CD4-positive, alpha-beta T cell treated with Interleukin-6 at 100 ng/mL for 8 hours (primary cell): ENCODE measurements at places on chromosomes 11 and 22.

- no peak for DNase-seq
Observed at GRCh38 chr11:35954205-35954604, 10.3 kb downstream of the LDLRAD3 start.

DNA sequence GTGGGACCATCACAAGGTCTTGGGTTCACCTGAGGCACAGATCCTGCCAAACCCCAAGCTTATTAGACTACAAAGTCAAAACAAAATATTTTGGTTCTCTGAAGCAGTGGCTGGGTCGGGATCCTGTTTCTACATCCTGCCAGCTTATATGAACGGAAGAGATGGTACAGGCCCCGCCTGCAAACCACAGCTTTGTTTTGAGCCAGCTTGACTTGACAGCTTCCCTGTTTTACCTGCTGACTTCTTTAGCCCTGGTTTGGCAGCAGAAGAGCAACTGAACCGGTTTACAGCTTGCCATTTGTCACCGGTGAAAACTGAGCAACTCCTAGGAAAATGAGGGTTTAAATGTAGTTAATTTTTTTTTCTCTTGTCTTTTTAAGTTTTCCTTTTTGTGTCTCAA is 11.4 kb downstream of the PACS1 start:
- peak; percentile 88 for DNase-seq

DNA sequence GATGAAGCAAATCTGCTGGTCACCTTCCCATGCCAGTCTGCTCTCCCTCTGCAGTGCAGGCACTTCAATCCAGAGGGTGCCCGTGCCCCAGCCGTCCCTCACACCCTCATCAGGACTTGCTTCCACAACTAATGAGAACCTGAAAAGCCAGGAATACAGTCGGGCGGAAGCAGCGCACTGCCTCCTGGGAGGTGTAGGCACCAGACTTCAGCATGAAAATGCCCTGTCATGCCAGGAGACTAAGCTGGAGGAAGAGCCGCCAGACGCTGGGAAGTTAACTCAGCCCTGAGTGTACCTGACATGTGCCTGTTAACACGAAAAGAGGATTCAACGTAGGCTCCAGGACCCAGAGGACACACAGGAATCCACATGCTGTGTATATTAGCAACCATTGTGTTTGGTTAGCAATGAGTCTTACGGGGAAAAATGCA is 40.1 kb upstream of the FLI1 start:
- DNase-seq = no peak

- no peak for DNase-seq
Observed at GRCh38 chr22:47572443-47572842, 810.0 kb downstream of the TBC1D22A start.

DNA sequence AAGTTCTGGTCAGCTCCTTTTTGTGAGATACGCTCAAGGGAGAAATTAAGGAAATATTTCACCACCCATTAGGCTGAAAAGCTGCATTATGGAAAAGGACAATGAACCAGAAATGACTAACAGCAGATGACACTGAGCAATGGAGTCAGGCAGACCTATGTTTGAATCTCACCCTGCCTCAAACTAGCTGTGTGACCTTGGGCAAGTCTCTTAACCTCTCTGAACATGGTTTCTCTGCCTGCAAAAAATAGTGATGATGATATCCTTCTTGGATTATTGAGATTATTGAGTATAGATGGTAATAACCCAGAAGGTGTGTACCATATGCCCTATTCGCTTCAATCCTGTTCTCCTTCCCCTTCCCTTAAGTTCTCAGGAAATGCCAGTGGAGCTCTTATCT is 2.9 kb upstream of the PRDM11 start:
- DNase-seq = no peak

GRCh38 chr11:73257342-73258103 is 14.6 kb upstream of the P2RY6 start:
- DNase-seq = no peak

- no peak for DNase-seq
Observed at GRCh38 chr11:130034236-130034635, 31.6 kb upstream of the PRDM10 start.

DNA sequence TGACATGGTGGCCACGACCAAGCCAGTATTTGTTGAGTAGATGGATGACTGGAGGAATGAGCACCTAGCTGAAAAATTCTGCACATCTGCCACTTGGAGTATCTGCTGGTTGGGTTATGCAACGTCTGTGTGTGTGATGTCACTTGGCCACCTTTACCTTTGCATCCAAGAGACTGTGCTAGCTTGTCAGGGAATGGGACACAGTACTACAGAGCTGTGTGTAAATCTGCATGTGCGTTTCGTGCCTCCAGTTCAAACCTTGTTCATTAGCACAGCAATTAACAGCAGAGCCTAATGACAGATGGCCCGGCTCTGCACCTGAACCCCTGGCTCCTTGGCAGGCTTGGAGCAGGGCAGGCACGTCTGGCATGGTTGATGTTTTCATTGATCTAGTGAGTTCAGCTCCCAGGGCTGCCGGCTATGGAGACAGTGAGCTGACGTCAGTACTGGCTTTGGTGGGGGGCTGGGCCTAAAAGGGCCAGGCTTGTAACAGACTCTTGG is 188.4 kb upstream of the NAV2 start:
- no peak for DNase-seq

GRCh38 chr11:111923351-111923788 is 4.7 kb downstream of the C11orf52 start:
- DNase-seq = no peak
